NCI-H2081 (cell line): ENCODE measurements at places on chromosomes 2 and 18.

GRCh38 chr2:146366276-146366675 lies 1478.6 kb upstream of the ACVR2A start:
- no peak for DNase-seq

GRCh38 chr18:62157843-62158242 lies 29.0 kb downstream of the PIGN start:
- DNase-seq = no peak

DNA sequence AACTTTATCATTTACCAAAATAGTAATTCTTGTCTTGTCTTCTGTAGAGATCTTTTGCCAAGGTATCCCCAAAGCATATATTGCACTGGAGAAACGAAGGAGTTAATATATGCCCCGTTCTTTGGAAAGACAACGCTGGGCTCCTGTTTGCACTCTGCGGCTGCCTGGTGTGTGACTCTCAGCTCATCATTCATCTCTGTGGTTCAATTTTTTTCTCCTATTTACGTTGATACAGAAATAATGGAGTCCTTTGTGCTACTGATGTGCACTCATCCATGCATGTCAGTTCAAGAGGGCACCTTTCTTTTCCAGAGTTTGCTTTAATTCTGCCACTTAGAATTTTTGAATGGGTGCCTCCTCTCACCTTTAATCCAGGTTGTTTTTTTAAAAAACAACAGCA lies 655.5 kb downstream of the DCDC2C start:
- peak; percentile 80 for DNase-seq

DNA sequence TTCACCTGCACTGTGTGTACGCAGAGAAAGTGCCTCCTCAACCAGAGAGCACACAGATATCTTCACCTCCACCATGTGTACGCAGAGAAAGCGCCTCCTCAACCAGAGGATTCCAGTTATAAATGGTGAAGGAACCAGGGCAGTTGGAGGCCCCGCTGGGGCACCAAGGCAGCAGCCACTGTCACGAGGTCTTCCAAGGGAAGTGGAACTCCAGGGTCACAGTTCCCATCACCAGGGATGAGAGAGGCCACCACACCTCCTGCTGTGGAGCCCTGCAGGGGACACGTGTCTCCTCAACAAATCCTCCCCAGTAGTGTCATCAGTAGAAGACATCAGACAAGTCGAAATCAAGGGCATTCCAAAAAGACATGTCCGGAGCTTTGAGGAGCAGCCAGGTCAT lies 28.2 kb upstream of the NFATC1 start:
- DNase-seq = no peak

- DNase-seq = no peak
Measured at GRCh38 chr2:160343404-160343803, 143.3 kb upstream of the ITGB6 start.

- DNase-seq = no peak
Measured at GRCh38 chr18:23835506-23835905, 146.3 kb downstream of the LAMA3 start.

DNA sequence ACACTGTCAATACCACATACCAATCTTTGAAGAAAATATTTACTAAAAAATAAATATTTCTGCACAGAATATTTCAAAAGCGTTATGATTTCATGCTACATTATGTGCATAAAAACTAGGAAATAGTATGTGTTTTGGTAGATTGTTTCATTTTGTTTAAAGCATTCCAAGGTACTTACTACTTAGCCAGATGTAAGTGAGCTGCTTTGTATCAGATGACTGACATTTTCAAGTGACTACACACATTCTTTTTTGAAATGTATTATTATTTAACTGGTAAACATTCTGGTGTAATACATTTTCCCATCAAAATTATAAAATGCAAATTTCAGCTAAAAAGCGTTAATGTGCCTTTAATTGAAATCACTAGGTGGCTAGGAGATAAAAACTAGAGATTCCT lies 21.5 kb downstream of the GCA start:
- DNase-seq = no peak

DNA sequence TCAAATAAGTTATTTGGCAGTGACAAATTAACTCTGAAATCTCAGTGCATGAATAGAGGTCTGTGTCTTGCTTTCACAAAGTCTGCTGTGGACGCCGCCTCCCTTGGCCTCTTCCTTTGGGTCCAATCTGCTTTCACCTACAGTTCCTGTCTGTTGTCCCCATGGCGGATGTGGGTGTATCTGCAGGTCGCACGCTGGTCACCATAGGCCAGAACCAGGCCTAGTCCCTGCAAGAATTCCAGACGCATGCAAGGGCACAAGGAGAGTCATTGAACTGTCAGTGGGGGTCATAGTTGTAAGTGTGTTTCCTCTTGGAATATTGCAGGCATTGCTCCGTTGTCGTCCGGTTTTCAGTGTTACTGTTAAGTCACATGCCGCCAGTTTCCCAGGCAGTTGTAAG lies 7.4 kb downstream of the SOCS6 start:
- no peak for DNase-seq

DNA sequence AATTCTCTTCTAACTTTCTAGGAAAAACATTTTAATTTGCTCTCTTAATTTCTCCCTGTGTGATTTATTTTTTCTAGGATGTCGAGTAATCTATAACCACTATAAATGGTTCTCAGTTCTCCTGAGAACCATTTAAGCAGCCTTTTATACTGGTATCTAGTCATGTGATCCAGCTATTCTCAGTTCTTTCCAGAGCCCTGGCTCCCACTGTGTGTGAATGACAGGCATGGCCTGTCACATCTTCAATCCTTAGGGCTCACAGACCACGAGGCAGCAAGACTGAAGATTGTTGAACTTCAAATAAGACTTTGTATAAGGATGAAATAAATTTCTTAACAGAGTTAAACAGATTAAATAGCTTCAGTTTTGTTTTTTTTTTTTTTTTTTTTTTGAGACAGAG lies 219.4 kb downstream of the HNMT start:
- no peak for DNase-seq

GRCh38 chr2:27435628-27436027 lies 6.6 kb upstream of the KRTCAP3 start:
- no peak for DNase-seq

DNA sequence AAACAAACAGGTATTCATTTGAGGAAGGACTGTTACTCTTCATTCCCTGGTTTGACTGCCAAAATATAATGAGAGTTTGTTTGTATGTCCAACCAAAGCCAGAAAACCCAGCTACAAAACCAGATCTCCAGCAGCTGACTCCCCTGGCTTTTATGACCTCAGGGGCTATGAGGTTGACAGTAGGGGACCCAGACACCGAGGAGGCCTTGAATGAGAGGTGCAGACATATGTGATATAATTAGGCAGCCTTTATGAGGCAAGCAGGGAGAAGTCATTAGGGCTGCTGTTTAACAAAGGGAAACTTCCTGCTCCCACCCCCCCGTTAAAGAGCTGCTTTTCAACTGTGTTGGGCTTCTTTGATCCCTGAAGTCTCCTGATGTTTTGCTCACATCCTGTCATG lies 236.7 kb downstream of the SLC4A3 start:
- peak; percentile 50 for DNase-seq

DNA sequence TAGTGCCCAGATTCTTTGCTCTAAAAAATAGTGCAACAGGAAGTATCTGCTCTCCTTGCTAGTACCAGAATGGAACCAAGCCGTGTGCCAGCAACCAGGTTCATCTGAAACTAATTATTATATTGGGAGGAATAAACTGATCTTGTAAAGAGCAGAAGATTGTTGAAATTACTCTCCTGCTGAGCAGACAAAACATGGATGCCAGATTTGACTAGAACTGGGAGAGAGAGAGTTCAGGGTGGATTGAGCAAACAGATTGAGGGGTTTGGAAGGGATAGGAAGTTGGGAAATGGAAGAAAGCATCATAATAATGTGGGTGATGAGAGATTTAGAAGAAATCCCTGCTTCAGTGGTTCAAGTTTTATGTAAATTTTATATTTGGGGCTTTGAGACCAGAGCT lies 160.1 kb upstream of the RASGRP3 start:
- DNase-seq = no peak

DNA sequence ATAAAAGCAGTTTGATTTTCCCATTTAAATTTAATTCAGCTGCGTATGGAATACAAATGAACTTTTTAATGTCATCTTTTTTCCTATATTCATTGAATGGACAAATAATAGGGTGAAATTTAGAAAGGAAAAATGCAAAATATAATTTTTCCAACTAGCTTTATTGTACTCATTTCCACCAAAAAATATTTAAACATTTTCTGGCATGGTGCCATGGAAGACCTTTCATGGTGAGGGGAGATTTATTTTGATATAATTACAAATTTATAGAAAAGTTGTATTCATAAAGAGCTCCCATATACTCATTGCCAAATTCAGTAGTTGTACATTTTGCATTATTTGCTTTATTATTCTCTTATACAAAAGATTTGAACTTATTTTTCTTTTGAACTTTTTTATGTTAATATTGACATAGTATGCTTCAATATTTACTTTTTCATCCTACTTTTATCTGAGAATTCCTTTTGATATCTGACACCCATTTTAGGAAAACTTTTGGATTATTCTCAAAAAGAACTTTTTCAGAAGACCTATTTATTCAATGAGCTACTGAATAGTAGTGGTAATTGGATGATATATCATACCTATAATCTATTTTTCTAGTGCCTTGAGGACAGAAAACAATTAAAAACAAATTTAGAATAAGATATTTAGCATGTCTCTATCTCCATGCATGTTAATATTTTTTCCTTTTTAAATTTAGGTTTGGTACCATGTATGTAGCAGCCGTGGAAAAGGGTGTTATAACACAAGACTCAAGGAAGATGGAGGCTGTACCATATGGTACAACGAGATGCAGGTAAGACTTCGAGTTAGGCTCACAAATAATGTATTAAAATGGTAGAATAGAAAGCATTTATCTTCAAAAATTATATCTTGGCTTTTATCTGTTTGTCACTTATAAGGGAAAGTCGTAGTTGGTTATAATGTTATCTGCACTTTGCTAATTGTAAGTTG lies 37.5 kb downstream of the DDX1 start:
- DNase-seq = no peak

- DNase-seq = peak; percentile 81
Measured at GRCh38 chr2:25190536-25190935, 22.2 kb upstream of the POMC start.

GRCh38 chr2:232412986-232413385 lies 6.3 kb downstream of the ALPG start:
- no peak for DNase-seq

DNA sequence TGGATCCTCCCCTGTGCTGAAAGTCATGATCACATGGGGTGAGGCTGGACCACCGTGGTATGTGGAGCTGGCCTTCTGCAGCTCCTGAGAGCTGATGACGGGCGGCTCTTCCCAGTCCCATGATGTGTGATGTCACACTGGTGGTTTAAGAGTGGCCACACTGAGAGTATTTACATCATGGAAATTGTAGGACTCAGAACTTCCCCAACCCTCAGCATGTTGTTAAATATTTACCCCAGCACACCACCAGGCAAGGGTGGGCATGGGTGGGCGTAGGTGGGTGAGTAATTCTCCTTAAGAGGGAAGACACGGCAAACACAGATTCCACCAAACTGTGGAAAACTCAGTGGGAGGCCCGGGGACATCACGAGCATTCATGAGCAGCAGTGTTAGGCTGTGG lies 106.8 kb downstream of the ALPK2 start:
- no peak for DNase-seq

GRCh38 chr18:10234912-10235660 lies 219.3 kb upstream of the APCDD1 start:
- no peak for DNase-seq

GRCh38 chr2:174939046-174939445 lies 66.1 kb downstream of the CHN1 start:
- DNase-seq = no peak

GRCh38 chr2:237625777-237626176 lies 1.6 kb upstream of the LRRFIP1 start:
- DNase-seq = no peak

GRCh38 chr2:191204433-191204832 lies 40.8 kb upstream of the MYO1B start:
- no peak for DNase-seq

DNA sequence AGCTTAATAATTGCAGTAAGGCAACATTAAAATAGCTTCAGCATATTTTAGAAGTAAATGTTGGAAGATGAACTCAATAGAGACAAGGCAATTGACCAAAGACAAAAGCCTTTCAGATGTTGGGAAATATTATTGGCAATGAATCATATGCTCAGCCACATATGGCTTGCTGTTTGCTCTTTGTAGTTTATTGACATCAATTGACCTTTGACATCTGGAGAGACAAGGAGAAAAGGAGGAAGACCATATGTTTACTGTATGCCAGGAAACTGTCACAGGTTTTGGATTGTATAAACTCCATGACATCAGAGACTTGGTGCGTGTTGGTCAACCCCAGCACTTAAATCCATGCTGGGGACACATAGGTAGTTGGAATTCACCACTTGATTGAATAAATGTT lies 60.6 kb upstream of the SLC16A14 start:
- no peak for DNase-seq

GRCh38 chr18:79572848-79573451 lies 106.7 kb upstream of the CTDP1 start:
- DNase-seq = no peak

GRCh38 chr2:233074106-233074505 lies 14.0 kb downstream of the INPP5D start:
- DNase-seq = no peak

DNA sequence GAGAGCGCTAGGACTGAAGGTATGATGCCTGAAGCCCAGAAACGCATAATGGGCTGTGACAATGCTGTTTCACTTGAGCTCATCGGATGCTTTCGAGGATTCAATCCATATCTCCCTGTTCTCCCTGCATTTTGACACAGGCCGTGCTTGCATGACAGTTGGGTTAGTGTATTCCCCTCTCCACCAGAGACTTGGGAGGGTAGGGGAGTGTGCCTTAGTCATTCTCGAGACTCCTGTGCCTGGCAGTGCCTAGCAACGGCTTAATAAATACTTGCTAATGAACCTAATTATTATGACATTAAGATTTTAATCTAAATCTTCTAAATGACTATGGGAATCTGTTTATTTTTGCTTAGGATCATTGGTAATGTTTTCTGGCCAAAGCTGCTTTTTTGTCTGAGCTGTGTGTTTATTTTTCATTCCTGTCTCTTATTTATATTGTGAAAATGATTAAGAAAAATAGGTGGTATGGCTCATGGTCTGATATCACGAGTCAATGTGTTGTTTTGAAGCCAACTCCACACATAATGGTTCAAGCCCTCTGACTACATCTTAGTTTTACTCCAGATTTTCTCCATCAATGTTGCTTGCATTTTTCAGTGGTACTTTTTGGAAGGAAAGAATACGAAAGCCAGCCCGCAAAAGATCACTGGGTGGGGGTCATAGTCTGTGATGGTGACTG lies 61.3 kb downstream of the NEDD4L start:
- DNase-seq = no peak

- DNase-seq = no peak
Measured at GRCh38 chr18:62850619-62851306, 135.4 kb downstream of the PHLPP1 start.

- DNase-seq = no peak
Measured at GRCh38 chr2:68317971-68318913, 1.5 kb downstream of the CNRIP1 start.

- DNase-seq = no peak
Measured at GRCh38 chr2:8598295-8599165, 83.3 kb upstream of the ID2 start.

DNA sequence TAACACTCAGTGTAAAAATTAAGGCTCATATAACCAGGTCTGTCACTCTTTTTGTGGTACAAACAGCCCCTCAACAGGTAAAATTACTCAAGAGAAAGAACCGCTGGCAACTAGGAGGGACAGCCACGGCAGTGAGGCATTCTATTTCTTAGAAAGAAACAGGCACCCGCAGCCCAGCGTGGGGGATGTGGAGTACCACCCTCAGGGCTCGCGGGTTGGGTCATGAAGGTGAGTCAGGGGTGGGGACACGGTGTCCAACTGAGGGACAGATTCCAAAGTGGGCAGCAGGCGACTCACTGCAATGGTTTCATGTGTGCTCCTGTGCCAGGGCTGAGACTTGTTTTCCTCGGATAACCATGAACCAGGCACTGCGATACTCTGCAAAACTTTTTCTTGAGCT lies 129.4 kb downstream of the DTNB start:
- no peak for DNase-seq
